Activated CD8-positive, alpha-beta memory T cell treated with anti-CD3 and anti-CD28 coated beads for 24 hours (primary cell): ENCODE measurements at places on chromosomes 4 and X.

GRCh38 chr4:185896817-185897488 is 85.0 kb upstream of the SORBS2 start:
- DNase-seq = no peak

DNA sequence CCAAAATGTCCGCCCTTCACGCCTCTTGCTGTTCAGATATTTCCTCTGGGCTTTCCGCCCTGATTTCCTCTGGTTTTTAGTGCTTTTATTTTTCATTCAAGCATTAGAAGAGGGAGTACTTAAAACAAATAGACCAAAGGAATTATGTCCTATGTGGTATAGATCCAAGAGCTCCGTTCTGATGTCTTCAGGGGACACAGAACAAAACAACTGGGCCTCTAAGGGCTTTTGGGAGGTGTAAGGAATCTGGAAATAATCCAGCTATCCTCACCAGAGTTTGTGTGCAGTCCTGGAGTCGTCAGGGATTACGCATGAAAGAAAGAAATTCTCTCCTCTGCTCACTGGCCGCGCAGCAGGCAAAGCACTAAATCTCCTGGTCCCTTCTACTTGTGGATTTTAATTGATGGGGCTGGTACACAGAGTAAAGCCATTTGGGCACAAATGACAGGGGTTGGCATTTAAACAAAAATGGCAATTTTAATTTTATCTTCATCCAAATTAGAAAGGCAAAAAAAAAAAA is 999.2 kb downstream of the ADGRL3 start:
- no peak for DNase-seq

DNA sequence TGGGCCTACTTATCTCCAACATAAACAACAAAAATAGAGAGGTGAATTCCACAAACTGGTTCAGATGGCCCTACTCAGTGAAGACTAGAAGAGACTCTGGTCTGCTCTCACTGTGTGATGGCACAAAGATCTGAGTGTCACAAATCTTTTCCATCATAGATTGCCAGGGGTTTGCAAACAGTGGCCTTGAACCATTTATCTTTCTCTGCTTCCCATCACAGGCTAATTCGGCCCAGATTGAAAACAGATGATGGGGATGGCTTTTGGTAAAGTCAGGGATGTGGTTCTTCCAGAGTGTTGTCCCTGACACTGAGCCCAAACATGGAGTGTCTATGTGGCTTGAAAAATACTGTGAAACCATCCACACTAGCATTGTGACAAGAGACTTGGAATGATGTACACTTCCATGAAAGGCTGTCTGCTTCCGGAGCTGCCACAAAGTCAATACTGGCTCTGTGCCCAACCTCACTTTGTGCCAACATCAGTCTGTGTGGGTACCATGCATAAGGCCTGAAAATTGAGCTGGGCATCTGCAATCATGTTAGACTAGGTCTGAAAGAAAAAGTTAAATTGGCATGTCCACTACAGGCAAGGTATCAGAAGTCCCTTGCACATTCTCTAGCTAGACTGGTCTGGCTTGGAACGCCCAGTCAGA is 25.2 kb upstream of the PLAC1 start:
- no peak for DNase-seq

- no peak for DNase-seq
These were observed 471.1 kb upstream of the NWD2 start for GRCh38 chr4:36773467-36773866.

DNA sequence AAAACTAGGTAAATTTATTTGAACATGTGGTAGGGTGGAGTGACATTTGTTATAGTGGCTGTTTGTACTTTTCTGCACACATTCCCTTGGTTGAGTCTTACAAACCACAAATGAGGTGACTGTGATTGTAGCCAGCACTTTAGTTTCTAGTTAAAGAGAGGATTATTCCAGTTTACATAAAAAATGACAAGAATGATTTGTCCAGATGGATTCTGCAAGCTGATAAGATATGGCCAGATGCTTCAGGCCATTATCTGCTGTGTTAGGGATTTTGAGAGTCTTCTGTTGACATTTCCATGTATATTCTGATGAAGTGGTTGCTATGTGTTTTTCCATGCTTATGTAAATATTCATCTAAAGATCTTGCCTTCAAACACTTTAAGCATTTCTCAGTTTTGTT is 31.0 kb upstream of the PDE5A start:
- DNase-seq = no peak
